Lower lobe of right lung (tissue), 2 donors: ENCODE measurements at places on chromosomes 1 and 21. TPM values are rescaled to one million over a fixed set of nuclear protein-coding genes. Genes with fewer than 3 reads are reported as not detected.
A peak's percentile ranks its signal among the peaks of the same experiment; 100 is the strongest.

GRCh38 chr1:234315091-234315541, 58.1 kb upstream of the COA6 start:
- H3K4me1 ChIP-seq, result peaks cover 3% of the 10 kb centered on the region
- no peak for DNase-seq
- no peaks in the 10 kb centered on the region for H3K36me3 ChIP-seq
- no peak overlapping the region for H3K4me3 ChIP-seq
- H3K27me3 ChIP-seq, result peaks cover 5% of the 10 kb centered on the region

DNA sequence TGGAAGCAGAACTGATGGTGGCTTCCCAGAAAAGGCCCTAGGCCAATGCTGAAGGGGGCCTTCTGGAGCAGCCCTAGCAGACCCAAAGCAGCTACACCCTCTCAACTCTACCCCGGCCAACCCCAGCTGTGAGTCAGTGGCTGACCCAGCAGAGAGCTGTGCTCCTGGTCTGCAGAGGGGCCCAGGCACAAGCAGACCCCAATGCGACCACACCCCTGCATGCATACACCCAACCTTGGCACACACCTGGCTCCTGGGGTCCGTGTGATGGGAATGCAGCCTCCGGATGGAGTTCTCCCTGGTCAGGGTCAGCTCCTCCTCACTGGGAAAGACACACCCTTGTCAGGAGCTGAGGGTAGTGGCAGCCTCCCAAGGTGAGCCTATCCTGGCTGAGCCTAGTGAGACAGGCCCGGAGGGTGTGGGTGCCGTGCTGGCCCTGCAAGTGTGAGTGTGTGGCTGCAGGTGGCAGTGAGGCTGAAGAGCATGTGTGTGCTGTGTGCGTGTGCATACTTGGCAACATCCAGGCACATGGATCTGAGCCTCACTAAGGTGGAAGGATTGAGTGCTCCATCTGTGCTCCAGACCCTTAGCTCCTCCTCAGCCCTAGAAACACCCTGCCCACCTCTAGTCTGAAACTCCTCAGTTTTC, 3.9 kb upstream of the ARHGAP30 start:
- H3K27ac ChIP-seq, result no peak overlapping the region
- H3K4me3 ChIP-seq, result no peak overlapping the region
- H3K27me3 ChIP-seq, result no peaks in the 10 kb centered on the region
- no peaks in the 10 kb centered on the region for H3K4me1 ChIP-seq

DNA sequence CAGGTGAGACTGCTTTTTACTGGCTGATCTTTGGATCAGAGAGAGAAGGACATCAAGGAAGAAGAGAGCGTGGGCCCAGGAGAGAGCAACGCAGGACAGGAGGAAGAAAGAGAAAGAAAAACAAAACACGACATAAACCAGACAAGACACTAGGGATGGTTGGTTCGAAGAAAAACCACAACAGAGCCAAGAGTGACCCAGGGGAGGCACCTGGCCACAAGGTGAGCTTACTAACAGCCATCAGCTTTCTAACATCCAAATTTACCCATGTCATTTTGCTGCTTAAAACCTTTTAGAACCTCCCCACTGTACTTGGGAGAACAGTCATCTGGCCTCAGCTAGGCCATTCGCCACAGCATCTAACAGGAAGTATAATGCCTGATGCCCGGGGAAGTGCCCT, 57.8 kb downstream of the ARHGEF11 start:
- DNase-seq, result no peak
- H3K27ac ChIP-seq, result no peak overlapping the region
- no peaks in the 10 kb centered on the region for H3K27me3 ChIP-seq
- no peak overlapping the region for H3K4me3 ChIP-seq

The AKR7A3 gene
- total RNA-seq, result 0.30 TPM

The CYYR1 gene
- 28.1 TPM for total RNA-seq

GRCh38 chr21:28669321-28669720, 323.4 kb downstream of the LTN1 start:
- no peaks in the 10 kb centered on the region for H3K36me3 ChIP-seq
- H3K4me3 ChIP-seq, result no peak overlapping the region
- no peak for DNase-seq
- no peak overlapping the region for H3K27ac ChIP-seq

DNA sequence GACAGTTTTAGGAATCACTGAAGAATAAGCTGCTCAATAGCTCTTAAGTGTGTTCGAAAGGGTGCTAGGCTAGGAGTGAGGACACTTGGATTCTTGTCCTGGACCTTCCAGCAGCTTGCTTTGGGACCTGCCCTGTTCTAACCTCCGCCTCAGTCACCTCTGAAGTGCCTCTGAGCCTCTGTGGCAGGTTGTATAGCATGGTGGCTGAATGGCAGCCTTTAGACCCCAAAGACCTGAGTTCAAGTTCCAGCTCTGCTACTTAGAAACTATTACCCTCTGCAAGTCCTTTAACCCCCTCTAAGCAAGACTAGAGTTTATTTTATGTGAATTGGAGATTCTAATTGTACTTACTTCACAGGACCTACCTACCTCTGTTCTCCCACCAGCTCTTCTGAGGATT, 81.5 kb downstream of the RRAGC start:
- H3K27ac ChIP-seq, result no peak overlapping the region
- no peaks in the 10 kb centered on the region for H3K4me1 ChIP-seq
- H3K36me3 ChIP-seq, result no peaks in the 10 kb centered on the region
- H3K4me3 ChIP-seq, result no peak overlapping the region

DNA sequence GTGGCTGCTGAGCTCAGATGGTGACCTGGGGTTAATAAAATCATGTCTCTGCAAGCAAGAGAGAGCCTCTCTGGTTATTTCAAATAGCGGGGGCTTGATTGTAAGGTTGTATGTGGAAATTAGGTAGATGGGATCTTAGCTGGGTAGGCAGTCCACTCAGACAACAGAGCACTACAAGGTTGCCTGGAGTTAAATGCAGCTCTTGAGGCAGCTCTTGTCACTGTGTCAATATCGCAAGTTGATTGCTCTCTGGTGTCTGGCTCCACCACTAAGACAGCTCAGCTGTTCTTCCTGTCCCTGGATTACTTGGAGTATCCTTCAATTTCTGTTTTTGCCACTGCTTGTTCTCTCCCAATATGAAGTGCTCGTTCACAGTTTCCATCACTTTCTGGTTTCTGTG, 93.8 kb downstream of the C21orf91 start:
- no peaks in the 10 kb centered on the region for H3K27me3 ChIP-seq
- H3K4me1 ChIP-seq, result no peaks in the 10 kb centered on the region
- no peak overlapping the region for H3K4me3 ChIP-seq
- H3K27ac ChIP-seq, result no peak overlapping the region
- H3K36me3 ChIP-seq, result no peaks in the 10 kb centered on the region
- no peak for DNase-seq

The LORICRIN gene
- total RNA-seq, result not detected

- H3K36me3 ChIP-seq, result no peaks in the 10 kb centered on the region
- peaks cover 25% of the 10 kb centered on the region for H3K4me1 ChIP-seq
- DNase-seq, result no peak
- no peak overlapping the region for H3K4me3 ChIP-seq
- peaks cover 45% of the 10 kb centered on the region for H3K27me3 ChIP-seq
Observed at GRCh38 chr1:20728371-20729154, 3.9 kb downstream of the SH2D5 start.

The ELAPOR1 gene
- total RNA-seq, result 24.4 TPM

DNA sequence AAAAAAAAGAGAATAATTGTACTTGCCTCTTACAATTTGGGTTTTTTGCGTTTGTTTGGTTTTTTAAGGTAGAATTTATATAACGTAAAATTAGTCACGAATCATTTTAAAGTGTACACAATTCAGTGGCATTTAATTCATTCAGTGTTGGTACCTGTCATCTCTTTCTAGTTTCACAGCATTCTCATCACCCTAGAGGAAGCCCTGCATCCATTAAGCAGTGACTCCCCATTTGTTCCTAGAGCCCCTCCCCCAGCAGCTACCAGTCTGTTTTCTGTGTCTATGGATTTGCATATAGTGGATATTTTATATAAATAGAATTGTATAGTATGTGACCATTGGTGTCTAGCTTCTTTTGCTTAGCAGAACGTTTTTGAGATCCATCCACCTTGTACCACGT, 233.2 kb upstream of the FMN2 start:
- H3K4me1 ChIP-seq, result no peaks in the 10 kb centered on the region
- DNase-seq, result no peak
- H3K27me3 ChIP-seq, result no peaks in the 10 kb centered on the region
- H3K36me3 ChIP-seq, result no peaks in the 10 kb centered on the region
- no peak overlapping the region for H3K4me3 ChIP-seq

DNA sequence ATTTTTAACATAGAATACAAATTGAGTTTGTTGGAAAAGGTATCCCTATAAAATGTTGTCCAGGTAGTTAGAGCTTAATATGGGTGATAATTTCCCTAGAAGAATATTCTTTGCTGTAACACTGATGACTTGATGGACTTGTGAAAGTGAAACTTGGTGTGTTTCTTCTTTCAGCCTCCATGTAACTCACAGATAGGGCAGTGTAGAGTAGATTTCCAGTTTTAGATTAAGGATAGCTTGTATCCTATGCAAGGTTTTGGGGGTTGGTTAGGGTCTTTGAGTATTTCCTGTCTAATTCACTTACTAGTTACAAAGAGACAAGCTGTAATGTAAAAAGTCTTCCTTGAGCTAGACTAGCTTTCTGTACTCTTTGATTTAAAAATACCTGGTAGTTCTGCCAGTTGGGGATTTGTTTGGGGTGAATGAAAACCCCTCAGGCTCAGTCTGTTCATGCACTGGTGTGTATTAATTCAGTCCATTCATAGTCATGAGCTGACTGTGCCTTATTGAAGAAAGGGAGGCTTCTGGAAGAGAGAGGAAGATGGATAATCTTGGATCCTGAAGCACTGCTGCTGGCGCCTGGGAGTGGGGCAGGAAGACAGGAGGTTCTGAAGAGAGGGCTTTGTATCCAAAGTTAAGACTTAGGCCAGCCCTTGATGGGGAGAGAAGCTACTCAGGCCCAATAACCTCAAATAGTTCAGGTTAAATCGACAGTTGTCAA, 83.6 kb downstream of the CAMTA1 start:
- H3K27ac ChIP-seq, result no peak overlapping the region
- peaks cover 8% of the 10 kb centered on the region for H3K36me3 ChIP-seq
- no peaks in the 10 kb centered on the region for H3K27me3 ChIP-seq

GRCh38 chr1:168178227-168178637, 530 bp upstream of the TIPRL start:
- H3K27me3 ChIP-seq, result no peaks in the 10 kb centered on the region
- H3K4me3 ChIP-seq, result peak overlapping the region; percentile 92

The CHRM3 gene
- 6.0 TPM for total RNA-seq

GRCh38 chr1:54774820-54775498, 10.6 kb upstream of the PARS2 start:
- DNase-seq, result no peak
- peaks cover 7% of the 10 kb centered on the region for H3K27me3 ChIP-seq
- no peaks in the 10 kb centered on the region for H3K4me1 ChIP-seq
- no peaks in the 10 kb centered on the region for H3K36me3 ChIP-seq
- no peak overlapping the region for H3K27ac ChIP-seq

- no peak overlapping the region for H3K27ac ChIP-seq
- no peak for DNase-seq
- peaks cover 33% of the 10 kb centered on the region for H3K4me1 ChIP-seq
- no peak overlapping the region for H3K4me3 ChIP-seq
Observed at GRCh38 chr1:224185208-224185607, 2.2 kb downstream of the DEGS1 start.

- no peaks in the 10 kb centered on the region for H3K36me3 ChIP-seq
- no peak overlapping the region for H3K27ac ChIP-seq
- no peaks in the 10 kb centered on the region for H3K4me1 ChIP-seq
- DNase-seq, result no peak
- no peaks in the 10 kb centered on the region for H3K27me3 ChIP-seq
Observed at GRCh38 chr1:81424816-81425215, 375.9 kb upstream of the ADGRL2 start.

DNA sequence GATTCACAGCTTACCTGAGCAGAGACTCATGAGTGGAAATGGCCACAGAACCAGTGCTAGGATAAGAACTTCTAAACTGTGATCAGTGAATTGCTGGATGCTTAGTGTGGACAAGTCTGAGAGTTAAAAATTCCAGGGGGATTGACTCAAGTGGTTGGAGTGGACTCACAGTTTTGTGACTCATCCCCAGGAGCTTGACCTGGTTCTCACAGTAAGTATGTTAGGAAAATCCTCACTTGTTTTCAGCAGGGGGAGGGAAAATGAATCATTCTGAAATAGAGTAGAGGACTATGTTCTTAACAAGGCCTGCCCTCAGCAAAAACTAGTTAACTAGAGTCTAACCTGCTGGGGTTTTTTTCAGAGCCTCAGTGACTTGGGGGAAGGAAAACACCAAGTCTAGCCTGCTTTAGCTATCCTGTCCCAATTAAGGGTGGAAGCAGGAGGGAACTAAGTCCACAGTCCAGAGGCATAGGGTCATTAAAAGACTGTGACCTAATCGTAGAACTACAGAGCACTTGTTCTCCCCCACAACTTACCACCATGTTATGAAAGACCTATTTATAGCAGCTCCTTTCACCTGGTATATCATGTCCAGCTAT, 6.1 kb upstream of the CDC73 start:
- no peak overlapping the region for H3K27ac ChIP-seq
- no peaks in the 10 kb centered on the region for H3K27me3 ChIP-seq
- peaks cover 10% of the 10 kb centered on the region for H3K4me1 ChIP-seq
- no peak for DNase-seq
- no peaks in the 10 kb centered on the region for H3K36me3 ChIP-seq

GRCh38 chr1:20603504-20604464, 14.9 kb downstream of the CDA start:
- H3K27ac ChIP-seq, result no peak overlapping the region
- DNase-seq, result no peak
- H3K27me3 ChIP-seq, result peaks cover 3% of the 10 kb centered on the region
- H3K36me3 ChIP-seq, result no peaks in the 10 kb centered on the region
- no peaks in the 10 kb centered on the region for H3K4me1 ChIP-seq

DNA sequence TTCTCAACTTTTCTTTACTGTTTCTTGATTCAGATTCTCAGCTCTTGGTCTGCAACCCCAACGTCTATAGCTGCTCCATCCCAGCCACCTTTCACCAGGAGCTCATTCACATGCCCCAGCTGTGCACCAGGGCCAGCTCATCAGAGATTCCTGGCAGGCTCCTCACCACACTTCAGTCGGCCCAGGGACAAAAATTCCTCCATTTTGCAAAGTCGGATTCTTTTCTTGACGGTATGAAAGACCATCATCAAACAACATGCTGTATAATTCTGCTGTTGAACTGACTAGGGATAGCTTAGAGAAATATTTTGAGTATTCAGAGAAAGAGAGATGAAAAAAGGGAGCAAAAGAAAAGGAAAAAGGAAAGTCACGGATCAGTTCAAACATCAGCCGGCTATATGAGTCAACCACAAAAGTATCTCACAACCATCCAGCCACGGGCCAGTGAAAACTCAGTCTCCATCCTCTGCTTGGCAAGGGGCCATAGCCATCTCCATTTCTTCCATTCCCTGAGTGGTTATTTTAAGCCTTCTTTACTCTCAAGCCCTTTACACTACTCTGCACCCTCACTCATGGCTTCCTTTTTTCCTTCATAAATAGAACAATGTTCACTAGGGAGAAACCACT, 14.1 kb downstream of the DNASE2B start:
- H3K27me3 ChIP-seq, result no peaks in the 10 kb centered on the region
- H3K4me1 ChIP-seq, result peaks cover 19% of the 10 kb centered on the region
- no peak for DNase-seq
- no peak overlapping the region for H3K27ac ChIP-seq
- no peaks in the 10 kb centered on the region for H3K36me3 ChIP-seq
- H3K4me3 ChIP-seq, result no peak overlapping the region
